ENCODE measurements at places on chromosomes 7 and 10.

- peak; percentile 16 for DNase-seq
These were observed 142.5 kb upstream of the LRRTM3 start for GRCh38 chr10:66783316-66783715.

- DNase-seq, result no peak
These were observed 12.3 kb upstream of the ADRB1 start for GRCh38 chr10:114031073-114031972.

- DNase-seq, result no peak
These were observed 5.6 kb downstream of the PIP4K2A start for GRCh38 chr10:22708772-22709171.

GRCh38 chr10:18455086-18455884 lies 196.1 kb downstream of the NSUN6 start:
- DNase-seq, result no peak

DNA sequence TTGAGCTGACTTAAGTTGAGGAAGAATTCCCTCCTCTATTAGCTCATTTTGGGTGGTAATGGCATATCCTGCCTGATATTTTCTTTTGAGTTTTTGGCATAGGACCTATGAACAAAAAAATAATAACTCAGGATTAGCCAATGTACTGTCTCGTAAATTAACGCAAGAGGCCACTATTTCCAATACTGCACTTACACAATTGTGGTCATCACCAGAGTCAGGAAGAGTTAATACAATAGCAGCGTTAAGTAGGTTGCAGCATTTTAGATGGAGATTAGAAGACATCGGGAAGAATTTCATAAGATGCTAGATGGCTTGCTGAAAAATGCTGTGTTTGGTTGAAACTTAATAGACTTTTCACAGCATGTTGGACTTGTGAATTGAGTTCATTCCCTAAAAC lies 36.4 kb downstream of the ANTXRL start:
- DNase-seq, result no peak

DNA sequence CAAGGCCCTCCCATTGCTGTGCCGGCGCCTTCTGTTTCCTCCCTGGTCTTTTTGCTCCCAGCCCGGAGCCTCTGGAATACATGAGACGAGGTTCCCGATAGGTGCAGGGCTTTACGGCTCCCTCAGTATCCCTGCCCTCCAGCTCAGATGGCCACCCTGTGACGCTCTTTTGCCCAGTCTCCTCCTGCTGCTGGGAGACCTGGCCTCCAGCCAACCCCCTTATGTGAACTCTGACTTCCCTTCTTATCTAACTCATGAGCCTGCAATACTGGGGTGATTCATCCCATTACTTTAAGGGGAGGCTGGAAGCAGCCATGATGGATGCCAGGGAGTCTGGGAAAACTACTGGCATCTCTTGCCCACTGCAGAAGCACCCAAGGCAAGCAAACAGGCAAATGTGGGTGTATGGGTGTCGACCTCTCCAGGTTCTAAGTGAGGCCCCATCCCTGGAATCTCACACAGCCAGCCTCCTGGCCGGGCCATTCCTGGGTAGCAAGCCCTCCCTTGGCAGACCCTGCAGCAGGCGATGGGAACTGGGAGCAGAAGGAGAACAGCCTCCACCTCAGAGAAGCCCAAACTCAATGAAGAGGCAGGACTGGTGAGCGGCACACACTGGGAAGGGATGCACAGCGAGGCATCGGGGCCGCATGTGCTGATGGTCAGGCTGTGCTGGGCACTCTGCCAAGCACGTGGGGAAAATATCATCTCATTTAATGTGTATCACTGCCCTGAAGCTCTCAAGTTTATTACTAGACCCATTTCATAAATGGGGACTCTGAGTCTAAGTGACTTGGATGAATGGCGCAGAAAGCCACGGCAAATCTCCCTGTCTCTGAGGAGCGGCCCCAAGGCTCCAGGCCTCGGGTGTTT lies 97.5 kb downstream of the FAM53B start:
- peak; percentile 86 for DNase-seq

- DNase-seq, result no peak
These were observed 44.2 kb upstream of the TNS3 start for GRCh38 chr7:47625861-47626715.

DNA sequence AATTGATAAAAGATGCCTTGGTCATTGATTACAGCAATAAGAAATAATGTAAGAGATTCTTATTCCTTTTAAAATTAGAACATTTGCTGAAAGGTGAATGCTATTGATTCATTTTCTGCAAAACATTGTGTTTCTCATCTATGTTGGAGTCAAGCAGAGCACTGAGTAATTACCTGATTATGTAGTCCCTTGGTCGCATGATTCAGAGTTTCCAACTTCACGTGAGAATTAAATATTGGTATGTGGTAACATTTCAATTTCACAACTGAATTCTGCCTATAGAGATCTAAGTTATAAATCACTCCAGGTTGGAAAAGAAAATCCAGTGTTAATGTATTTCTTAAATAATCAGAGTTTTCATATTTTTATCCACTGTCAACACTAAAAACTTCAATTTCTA lies 701.4 kb downstream of the PHTF2 start:
- no peak for DNase-seq

DNA sequence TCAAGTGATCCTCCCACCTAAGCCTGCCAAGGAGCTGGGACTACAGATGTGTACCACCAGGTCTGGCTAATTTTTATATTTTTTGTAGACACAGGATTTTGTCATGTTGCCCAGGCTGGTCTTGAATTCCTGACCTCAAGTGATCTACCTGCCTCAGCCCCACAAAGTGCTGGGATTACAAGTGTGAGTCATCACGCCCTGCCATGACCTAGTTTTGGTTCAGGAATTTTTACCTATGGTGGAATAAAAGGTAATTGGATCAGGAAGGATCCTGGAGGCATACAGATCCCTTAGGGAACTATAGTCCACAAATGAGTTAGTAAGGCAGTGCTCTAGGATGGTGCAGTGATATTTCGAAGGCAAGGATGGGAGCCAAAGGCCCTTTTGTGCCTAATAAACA lies 717.9 kb downstream of the PHTF2 start:
- DNase-seq, result no peak

DNA sequence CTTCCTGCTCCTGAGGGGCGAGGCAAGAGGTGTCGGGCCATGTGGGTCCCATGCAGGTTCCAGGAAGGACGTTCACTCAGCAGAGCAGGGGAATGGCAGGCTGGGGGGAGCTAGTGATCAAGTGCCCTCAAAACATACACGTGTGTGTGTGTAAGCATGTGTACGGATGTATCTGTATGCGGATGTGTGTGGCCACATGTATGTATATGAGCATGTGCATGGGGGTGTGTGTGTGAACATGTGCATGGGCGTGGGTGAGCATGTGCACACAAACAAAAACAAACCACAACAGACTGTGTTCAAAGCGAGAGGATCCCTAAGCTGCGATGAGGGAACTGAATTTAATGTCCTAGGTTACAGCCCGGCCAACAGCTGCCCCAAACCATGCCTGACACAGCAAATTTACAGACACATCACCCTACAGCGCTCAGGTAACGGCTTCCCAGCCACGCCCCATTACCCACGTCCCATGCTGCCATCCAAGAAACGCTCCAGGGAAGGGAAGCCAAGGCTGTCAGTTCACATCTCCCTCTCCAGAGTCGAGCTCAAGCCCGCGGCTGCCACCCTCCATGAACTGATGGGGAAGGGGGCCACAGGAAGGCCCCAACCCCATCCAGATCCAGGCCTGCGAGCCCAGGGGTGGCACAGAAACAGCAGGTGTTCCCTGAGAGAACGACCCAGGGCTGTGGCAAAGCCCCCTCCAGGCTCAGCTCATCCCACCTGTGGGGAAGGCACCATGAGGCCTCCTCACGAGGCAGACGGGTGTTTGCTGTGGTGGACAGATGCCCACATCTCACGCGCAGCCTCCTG lies 56.6 kb downstream of the PTPRN2 start:
- DNase-seq, result no peak

GRCh38 chr10:127836966-127837365 lies 55.8 kb downstream of the CLRN3 start:
- DNase-seq, result no peak

GRCh38 chr7:80916770-80917741 lies 1.8 kb downstream of the SEMA3C start:
- peak; percentile 49 for DNase-seq

DNA sequence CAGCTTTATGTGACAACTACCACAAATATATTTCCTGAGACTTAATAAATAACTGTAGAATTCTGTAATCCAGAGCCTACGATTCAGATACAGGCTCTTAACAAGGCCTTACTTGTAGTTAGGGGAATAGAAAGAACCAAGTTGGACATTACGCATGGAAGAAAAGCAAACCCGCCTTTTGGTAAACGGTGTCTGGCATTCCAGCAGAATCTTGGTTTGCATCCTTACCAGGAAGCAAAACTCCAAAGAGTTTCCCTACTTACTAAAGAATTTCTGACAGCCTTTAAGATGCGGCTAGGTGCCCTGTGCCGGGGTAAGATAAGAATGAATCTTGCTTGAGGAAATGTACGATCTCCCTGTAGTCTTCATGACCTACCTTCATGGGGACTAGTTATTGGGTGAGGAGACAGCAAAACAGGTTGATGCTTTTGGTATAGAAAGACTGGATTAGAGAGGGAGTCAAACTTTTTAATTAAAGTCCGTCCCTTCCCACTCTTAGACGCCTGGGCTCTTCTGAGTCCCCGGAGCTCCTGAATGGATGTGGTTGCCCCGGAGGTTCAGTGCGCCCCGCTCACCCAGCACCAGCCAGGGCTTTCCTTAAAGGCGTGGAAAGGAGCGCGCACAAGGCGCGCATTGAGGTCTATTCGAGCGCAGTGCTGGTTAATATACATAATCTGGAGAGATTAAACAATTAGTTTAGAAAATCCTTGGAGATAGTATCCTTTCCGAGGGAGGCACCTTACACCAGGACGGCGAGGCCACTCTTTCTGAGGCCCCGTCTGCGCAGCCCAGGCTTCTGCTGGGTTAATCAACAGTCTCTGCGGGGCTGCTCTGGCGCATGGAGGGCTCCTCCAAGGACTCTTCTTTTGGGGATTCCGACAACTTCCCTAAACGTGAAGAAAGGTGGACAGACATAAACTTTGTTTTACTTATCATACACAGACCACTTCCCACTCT lies 11.5 kb downstream of the PTF1A start:
- DNase-seq, result no peak

DNA sequence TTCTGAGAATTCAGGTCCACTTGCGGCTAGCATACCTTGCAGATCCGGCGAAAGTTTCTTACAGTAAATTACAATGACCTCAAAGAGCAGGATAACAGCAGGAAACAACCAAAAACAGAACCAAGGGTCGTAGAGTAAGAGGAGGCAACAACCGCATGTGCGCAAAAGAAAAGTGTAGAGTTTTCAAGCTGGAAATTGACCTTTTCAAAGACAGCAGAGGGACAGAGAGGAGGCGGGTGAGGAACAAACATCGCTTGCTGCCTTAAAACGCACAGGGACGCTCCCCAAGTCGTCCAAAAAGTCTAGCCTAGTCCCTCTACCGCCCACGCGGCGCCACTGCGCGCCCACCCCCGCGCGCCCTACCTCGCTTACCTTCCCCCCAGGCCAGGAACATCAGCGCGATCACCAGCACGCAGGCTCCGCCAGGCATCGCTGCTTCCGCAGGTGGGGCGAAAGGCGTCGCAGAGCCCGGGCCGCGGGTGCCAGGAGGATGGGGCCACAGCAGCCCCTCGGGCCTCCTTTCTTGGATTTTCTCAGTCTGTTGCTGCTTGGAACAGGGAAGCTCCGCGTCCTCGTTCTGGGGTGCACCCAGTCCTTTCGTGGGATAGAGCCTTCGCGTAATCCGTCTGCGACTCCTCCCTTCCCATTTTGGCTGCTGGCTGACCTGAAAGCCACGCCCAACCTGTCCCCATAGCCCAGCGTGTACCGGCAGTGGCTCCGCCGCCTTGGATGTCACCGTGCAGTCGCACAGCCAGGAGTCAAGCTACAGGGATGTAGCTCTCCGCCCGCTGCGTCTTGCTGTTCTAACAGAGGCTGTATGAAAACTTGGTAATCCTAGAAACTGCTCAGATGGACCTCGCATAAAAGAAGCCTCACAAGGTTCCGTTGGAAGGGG lies at the start of gene VWDE:
VWDE (minus strand) TSS at position 579 of the 895 bp plus-strand sequence; CDS start at position 430, 149 bp downstream.
- DNase-seq, result no peak

DNA sequence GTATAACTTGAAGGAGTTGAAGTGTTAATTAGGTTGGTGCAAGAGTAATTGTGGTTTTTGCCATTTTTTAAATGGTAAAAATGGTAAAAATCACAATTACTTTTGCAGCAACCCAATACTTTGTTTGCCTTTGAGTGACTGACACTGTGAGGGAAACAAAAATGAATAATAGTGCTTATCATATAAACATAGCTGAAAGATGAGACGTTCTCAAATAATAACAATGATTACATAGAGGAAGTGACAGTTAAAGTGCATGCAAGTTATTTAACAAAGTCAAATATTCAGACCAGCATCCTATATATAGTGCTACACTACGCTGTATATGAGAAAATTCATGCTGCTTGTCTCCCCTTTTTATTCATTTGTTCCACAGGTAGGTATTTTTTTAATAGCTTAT lies 4.7 kb upstream of the HBP1 start:
- DNase-seq, result no peak

DNA sequence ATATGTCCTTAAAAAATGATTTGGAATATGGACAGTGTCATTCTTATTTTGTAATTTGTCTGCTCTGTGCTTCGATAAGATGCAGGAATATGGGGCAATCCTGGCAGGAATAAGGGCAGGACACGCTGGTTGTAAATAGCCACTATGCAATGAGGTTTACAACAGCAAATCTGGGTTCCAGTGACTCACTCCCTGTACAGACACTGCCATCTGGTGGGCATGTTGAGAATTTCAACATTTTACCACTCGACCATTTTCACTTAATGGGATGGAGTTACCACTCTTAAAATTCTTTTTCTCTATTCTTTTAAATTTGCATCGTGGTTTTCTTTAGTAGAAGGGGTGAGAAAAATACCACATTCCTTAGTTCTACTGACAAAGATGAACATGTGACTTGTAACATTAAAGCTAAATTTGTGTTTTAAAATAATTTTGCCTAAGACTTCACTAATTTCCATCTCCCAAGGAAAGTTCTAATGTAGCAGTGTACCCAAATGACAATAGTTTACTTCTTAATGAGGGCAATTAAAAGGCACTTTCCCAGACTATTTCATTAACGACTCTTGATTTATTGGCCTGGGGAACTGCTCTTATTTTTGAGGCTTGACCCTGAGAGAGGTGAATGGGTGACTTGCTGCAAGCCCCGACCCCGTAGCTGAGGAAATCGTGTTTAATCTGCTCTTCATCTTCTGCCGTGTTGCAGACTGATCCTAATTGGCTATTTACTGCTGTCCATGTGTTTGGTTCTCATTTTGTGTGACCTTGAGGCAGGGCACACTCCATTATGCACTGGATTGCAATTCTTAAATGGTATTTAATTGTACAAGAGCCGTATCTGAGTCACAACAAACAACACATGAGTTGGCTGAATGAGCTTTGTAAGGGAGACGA lies 173.6 kb upstream of the IMMP2L start:
- peak; percentile 83 for DNase-seq

GRCh38 chr10:43122826-43123225 lies 15.4 kb upstream of the CSGALNACT2 start:
- DNase-seq, result no peak

Data from AG08395 (cell line).